Mucosa of descending colon (tissue), 3 donors: ENCODE measurements at places on chromosomes 12 and 14. TPM values are rescaled to one million over a fixed set of nuclear protein-coding genes. Genes with fewer than 3 reads are reported as not detected.

Gene SIRT4
- 3.9 TPM for total RNA-seq

Gene NRXN3
- total RNA-seq = 27.3 TPM

Gene SYCP3
- total RNA-seq = 0.07 TPM

DNA sequence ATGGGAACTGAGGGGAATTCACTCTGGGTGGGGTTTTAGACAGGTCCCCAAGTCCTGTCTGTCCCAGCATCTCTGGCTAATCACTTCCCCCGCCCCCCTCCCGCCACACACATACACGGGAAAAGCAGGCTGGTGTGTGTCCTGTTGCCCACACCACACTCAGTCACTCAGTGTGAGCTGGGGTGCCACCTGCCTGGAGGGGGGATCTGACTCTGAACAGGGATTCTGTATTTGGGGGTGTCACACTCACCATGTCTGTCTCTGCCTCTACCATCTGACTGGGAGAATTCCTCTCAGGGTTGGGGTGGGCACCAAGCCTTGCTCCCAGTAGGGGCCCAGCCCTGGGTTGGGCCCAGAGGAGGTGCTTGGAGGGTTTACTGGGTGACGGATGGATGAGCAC, 31.1 kb downstream of the SH2B3 start:
- no peak for DNase-seq

DNA sequence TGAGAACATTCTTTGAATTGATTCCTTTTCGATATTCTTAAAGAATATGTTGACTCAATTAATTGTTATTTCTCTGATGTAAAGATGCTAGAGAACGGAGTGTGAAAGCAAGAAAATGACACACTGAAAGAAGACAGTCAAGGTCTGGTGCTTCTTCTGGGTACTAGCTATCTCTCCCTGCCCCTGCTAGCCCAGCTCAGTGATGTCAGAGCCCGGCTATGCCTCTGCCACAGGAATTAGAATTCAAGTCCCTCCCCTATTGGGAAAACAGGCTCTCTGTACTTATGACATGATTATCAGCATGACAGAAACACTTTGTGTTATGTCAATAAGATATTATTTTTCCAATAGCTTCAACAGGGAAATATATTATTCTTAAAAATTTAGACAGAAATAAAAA, 252.4 kb downstream of the KCNC2 start:
- no peak for DNase-seq

DNA sequence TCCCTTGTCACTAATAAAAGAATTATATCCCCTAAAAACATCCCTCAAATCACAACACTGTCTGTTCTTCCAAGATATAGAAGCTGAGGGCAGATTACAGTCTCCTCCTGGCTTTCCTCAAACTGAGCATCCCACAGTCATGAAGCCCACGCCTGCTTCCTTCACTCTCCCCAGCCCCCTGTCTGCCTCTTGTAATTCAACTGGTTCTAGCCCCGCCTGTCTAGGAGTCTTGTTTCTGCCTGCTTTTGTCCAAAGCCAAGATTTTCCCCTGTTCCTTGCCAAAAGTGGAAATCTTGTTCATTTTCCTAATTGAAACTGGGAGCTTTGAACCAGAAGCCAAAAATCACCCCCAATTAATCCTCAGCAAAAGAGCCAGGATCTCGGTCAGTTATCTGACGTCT, 35.9 kb upstream of the PWP1 start:
- no peak for DNase-seq

DNA sequence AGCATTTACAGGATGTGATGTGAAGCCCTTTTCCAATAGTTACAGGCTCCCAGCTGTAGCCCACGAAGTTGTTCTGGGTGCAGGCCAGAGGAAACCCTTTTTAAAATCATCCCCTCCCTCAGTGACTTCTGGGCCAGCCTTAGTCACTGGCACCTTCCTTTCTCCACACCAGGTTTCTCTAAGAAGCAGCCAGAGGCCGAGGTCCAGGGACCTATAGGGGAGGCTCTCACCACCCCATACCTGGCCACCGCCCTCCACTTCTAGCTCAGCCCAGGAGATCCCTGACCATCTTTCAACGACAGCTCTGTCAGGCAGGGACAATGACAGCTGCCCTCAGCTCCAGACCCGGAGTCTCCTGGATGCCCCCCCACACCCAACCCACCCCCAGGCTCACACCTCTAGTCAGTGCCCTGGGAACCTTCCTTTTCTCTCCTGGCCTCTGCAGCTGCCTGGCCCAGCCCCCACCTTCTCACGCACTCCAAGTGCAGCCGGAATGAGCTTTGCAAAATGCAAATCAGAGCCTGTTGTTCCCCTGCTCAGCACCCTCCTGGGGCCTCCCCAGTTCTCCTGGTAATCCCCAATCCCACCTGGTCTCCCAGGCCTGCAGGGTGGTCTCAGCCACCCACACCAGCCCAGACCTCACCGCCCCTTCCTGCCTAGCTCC, 46.7 kb downstream of the TESC start:
- DNase-seq = no peak

- no peak for DNase-seq
Observed at GRCh38 chr14:81471062-81471461, 62.6 kb downstream of the SEL1L start.

- DNase-seq = peak; percentile 2
Observed at GRCh38 chr12:131283191-131283861, 329.6 kb downstream of the ADGRD1 start.
